ENCODE measurements at places on chromosomes 3 and 15. TPM values are rescaled to one million over a fixed set of nuclear protein-coding genes. Genes with fewer than 3 reads are reported as not detected.

DNA sequence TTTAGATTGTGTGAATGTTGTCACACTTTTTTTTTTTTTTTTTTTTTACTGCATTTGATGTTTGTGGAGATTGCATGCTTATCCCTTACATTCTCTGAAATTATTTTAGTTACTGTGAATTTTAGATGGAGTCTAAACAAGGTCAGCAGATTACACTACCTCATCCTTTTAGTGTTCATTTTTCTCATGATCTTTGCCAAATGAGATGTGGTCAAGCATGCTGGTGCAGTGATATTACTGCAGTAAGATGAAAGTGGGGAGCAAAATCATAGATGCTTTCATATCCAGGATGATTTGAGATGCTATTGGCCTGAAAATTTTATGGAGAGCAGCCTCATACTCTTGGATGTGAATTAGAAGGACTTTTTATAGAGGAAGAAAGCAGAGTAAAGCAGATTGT, 45.8 kb downstream of the SLC25A26 start:
- no peaks in the 10 kb centered on the region for H3K27me3 ChIP-seq
- no peak overlapping the region for H3K4me3 ChIP-seq
- H3K4me1 ChIP-seq = no peaks in the 10 kb centered on the region
- H3K36me3 ChIP-seq = peaks cover 13% of the 10 kb centered on the region
- no peak for DNase-seq
- H3K27ac ChIP-seq = no peak overlapping the region

DNA sequence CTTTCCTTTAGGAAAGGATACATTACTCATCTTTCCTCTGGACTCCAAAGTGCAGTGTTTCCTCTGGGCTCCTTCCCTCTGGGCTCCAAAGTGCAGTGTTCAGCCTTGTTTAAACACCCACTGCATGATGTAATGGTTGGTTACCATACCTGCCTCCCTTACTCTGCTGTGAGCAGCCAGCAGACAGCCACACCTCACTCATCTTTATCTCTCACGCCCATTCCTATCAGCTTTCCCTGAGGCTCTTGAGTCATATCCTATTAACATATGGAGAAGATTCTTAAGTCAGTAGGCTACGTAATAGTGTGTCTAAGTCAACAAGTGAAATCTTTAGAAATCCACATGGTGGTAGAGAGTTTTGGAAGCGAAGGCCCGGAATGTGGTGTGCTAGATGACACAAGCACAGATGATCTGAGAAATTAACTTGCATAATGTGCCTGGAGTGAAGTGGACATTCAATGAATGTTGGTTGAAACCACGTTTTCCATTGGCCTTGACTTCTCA, 97.2 kb upstream of the CTNNB1 start:
- H3K27ac ChIP-seq = no peak overlapping the region
- no peak overlapping the region for H3K4me3 ChIP-seq
- DNase-seq = no peak
- no peaks in the 10 kb centered on the region for H3K27me3 ChIP-seq

CFAP92 gene
- polyA plus RNA-seq = not detected

- peaks cover 4% of the 10 kb centered on the region for H3K36me3 ChIP-seq
- peak overlapping the region; percentile 11 for H3K27ac ChIP-seq
- no peaks in the 10 kb centered on the region for H3K27me3 ChIP-seq
- DNase-seq = no peak
- H3K4me1 ChIP-seq = peaks cover 6% of the 10 kb centered on the region
Observed at GRCh38 chr3:152438181-152438580, 169.5 kb downstream of the MBNL1 start.

GRCh38 chr15:86021281-86022264, 58.1 kb upstream of the AGBL1 start:
- H3K4me1 ChIP-seq = no peaks in the 10 kb centered on the region
- H3K27ac ChIP-seq = no peak overlapping the region
- no peak overlapping the region for H3K4me3 ChIP-seq
- H3K36me3 ChIP-seq = no peaks in the 10 kb centered on the region
- peak; percentile 29 for DNase-seq

- H3K36me3 ChIP-seq = no peaks in the 10 kb centered on the region
- no peaks in the 10 kb centered on the region for H3K27me3 ChIP-seq
- peak overlapping the region; percentile 89 for H3K27ac ChIP-seq
- H3K4me1 ChIP-seq = peaks cover 21% of the 10 kb centered on the region
Observed at GRCh38 chr15:91965501-91966193, 112.1 kb downstream of the SLCO3A1 start.

MKRN3 gene
- 4.7 TPM for polyA plus RNA-seq

All from SK-N-SH (cell line).